Calu3 (cell line): ENCODE measurements at places on chromosomes 13 and 19.

DNA sequence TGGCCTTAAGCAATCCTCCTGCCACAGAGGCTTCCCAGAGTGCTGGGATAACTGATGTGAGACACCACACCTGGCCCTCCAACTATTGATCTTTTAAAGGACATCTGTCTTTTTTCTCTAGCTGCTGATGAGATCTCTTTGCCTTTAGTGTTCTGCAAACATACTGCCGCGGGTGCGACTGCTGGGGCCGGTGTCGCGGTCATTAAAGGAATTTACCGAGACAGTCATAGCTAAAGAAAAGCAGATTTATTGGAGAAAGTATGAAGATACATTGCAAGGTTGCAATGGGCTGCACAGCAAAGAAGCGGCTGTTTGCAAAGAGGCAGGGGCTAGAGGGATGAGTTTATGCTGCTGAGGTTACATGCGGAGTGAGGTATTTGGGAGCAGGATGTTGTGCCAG lies 31.2 kb upstream of the LRRC4B start:
- no peak for DNase-seq

GRCh38 chr19:14530506-14530905 lies 1.1 kb downstream of the TECR start:
- no peak for DNase-seq

- DNase-seq = no peak
These were observed 11.1 kb downstream of the PROZ start for GRCh38 chr13:113169277-113170272.

DNA sequence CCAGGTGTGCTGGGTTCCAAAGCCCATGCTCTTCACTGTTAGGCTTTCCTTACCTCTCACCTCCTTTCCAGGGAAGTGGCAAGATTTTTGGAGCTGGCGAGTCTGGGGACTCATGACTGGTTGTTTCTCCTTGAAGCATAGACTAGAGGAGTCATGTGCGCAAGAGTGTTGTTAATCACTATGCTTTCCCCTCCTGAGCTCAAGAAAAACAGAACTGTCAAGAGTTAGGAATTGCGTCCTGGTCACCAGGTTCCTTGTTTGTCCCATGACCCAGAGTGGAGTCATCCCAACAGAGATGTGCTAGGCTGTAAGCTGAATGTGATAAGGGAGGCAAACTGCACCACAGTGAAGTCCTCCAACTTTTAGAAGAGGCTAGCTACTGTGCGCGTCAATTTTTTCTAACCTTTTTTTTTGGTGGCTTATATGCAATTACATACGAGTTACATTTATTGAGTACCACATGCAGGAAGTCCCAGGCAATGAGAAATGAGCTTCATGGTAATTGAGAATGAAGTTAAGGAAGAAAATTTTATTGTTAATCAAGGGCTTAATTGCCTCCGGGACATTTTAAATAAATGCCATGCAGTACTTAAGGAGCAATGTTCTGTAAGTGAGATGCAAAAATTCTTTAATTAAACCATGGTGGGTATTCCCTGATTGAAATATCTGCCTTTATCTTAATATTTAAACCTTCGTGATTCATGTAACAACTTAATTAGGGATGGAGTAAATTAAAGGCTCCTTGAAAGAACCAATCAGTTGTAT lies 233.9 kb downstream of the ZIC5 start:
- no peak for DNase-seq

GRCh38 chr19:2312820-2313501 lies 5.0 kb upstream of the LINGO3 start:
- DNase-seq = no peak

DNA sequence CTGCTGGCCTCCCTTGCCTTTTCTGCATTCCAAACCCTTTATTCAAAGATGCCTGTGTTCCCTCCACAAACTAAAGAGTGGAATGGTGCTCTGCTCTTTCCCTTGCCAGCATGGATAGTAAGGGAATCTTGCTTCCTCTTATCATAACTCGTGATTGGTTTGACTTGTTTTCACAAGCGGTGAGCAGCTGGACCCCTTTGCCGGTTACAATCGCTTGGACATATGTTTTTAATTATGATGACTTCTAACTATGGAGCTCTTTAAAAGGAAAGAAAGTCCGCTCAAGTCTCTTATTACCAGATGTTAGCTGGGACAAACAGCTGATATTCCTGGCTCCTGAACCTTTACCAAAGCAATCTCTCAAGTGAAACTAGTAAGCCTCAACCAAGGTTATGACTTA lies 1094.7 kb downstream of the UQCRFS1 start:
- DNase-seq = no peak

- no peak for DNase-seq
These were observed 2.6 kb upstream of the DHRS12 start for GRCh38 chr13:51806566-51806965.
